ENCODE measurements at places on chromosomes 2 and 18. TPM values are rescaled to one million over a fixed set of nuclear protein-coding genes. Genes with fewer than 3 reads are reported as not detected.

- no peak for DNase-seq
These were observed 10.7 kb downstream of the CYRIA start for GRCh38 chr2:16654833-16655444.

DNA sequence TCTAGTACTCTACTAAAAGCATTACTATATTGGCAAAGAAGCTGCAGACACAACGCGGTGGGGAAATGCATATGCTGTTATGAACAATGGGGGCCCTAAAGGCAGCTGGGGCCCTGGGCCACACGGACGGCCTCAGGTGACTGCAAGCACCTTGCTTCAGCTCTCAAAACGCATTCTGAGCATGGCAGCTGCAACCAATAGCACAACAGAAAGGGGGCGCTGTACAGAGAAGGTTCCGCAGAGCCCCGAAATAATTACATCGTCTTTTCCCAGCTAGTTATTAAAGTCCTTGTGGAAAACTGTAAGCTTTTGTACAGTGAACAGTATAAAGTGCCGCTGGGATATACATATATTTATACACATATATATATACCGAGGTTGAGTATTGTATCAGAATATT lies 45.3 kb upstream of the PXDN start:
- no peak for DNase-seq

RAB17 gene
- total RNA-seq: not detected

DNA sequence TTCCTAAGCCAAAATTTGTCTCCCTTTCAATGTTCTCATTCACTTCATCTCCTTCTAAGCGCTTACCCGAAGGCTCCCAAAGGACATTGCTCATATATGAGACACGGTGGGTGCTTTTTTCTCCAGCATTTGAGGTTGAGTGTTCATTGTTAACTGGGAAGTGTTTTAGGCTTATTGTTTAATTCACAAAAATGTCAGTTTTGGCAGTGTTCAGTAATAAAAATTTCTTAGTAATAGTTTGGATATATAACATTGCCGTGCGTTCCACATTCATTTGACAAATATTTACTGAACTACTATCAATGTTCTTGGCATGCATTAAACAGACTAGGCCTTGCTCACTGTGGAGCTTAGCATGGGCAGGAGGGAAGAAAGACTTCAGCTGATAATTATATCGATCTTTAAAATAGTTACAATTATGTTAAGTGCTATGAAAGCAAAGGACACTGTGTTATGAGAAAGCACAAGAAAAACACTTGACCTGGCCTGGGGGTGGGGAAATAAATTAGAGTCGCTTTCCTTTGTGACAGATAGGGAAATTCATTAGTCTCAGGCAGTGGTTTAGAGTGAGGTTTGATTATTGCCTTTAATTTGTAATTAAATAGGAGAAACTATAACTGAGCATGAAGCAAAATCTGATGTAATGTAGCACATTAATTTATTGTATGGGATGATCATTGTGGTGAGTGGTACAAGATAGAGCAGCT lies 82.2 kb upstream of the DOCK10 start:
- DNase-seq: no peak

MEP1B gene
- 0.20 TPM for total RNA-seq

DNA sequence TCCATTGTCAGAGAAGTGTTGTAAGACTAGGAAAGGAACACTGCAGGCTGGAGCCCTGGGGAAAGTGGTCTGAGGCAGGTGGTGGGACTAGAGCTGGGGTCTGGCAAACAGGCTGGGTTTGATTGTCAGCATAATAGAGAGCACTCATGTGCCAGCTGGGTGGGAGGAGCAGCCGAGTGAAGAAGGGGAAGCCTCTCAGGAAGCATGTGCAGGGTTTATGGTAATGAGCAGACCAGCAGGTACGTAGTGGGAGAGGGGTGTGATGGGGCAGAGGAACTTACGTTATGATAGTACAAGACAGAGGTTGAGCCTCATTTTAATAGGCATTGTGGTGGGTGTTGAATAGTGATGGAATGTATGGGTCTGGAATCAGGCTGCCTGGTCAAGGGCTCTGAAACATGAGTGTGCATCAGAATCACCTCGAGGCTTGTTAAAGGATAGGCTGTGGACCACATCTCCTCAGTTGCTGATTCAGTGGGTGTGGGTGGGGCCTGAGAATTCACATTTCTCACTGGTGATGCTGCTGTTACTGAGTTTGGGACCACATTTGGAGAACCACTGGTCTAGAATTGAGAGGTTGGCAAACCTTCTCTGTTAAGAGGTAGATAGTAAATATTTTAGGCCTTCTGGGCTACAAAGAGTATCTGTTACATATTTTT lies 1.7 kb upstream of the MGAT5 start:
- DNase-seq: no peak

CELF4 gene
- not detected for total RNA-seq

AMMECR1L gene
- total RNA-seq: 18.5 TPM

DNA sequence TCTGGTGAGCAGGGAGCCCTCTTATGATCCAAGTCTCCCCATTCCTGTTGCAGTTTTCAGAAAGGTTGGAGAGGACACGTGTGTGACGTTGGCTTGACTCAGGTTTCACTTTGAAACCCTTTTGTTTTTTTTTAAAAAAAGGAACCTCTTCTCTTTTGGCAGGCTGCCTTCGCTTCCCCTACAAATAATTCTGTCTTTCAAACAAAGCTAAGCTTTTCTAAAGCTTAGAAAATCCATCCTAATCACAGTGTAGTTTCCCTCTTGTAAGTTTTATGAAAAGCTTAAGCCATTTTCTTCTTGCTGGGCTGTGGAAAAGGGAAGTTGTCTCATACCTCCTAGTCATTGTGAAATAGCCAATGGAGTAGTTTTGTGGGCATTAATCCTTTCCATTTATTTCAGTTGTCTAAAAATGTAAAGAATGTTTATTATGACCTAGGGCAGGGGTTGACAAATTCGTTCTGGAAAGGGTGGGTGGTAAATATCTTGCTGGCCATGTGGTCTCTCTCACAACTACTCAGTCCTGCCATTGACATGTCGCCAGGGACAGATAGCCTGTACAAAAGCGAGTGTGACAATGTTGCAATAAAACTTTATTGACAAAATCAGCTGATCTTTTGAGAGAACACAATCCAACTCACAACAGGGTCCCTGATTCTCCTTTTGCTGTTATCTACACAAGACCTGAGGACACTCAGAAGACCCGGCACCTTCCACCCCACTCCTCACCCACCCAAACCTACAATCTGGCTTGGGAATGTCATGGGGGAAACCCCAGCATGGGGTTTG lies 878.8 kb downstream of the RNF144A start:
- no peak for DNase-seq

CYP26B1 gene
- total RNA-seq: not detected

- no peak for DNase-seq
These were observed 100.1 kb upstream of the ASAP2 start for GRCh38 chr2:9106338-9107167.

DNA sequence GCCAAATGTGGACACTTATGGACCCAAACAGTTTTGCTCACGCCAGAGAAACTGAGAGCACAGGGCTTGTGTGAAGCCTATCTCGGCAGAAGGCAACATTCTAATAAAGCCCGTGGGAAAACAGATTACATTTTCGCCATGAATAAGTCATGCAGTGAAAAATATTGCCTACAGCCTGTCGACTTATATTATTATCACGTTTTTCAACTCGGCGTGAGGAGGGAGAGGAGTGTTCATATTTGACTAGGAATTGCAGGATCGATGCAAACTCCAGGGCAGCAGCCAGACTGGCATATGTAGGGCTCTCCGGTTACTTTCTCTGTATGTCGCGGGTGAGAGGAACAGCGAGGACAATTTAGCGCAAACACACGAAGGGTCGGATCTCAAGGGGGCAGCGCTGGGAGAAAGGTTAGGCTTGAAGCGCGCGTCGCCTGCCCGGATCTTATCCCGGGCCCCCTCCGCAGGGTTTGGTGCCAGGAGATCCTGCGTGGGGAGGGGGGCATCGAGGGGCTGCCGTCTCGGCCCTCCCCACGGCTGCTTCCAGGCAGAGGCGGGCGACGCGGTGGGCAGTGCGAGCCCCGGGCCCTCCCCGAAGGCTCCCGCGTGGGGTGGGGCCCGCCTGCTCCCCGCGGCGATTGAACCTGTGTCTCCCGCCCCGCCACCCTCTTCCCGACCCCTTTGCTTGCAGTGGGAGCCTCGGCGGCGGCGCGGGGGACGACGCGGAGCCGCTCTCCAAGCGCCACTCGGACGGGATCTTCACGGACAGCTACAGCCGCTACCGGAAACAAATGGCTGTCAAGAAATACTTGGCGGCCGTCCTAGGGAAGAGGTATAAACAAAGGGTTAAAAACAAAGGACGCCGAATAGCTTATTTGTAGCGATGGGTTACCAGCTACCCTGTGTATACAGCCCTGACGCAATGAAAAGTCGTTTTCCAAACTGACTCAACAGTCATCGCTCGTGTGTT lies 4.4 kb downstream of the ADCYAP1 start:
- no peak for DNase-seq

DNA sequence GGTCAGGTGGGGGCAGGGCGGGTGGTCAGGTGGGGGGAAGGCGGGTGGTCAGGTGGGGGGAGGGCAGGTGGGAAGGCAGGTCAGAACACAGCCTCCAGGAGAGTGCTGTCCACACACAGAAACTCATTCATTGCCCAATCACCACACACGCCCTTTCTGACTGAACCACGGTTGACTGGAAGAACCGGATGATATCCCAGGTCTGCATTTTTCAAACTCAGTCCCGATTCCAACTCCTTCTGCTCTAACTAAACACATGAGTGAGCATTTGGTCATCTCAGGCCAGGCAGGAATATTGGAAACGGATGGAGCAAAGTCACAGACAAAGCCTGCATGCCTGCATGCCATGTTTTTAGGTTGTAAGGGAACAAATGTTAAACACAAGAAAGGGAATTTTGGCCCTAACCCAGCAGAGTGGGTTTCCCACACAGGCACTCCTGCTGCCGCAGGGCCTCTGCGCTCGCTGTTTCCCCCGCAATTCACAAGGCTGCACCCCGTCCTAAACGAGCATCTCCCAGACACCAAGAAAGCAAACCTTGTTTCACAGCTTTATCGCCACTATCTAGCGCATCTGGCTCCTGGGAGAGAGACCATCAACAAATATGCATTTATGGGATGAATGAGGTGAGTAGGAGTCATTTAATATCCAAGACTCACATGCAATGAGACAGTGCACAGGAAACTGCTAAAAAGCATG lies 100.1 kb downstream of the ZNF516 start:
- DNase-seq: no peak

COL5A2 gene
- total RNA-seq: 4.6 TPM

DNA sequence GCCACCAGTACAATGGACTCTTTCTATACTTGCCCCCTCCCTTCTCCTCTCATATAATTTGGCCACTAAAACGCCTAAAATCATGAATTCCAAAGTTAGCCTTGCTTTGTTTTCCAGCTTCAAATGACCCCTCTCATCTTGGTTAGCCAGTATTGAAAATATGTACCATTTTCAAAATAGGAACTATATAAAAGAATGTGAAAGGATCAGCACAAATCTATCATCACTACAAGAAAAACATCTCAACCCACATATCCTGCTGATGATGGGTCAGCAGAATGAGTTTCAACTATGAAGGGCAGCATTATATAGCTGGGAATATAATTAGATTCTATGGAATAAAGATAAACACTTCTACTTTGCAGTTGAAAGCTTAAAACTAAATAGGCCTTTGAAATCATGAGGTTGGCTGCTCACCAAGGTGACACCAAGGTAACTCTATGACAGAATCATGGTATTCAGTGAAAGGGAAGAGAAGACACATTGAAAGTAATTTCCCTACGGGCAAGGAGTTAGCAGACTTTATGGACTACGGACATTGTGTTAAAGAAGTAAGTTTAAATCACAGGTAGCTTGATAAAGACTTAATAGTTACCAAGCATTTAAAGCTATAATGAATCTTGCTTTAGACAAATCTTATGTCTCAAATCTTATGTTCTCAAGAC lies 873.0 kb downstream of the CPS1 start:
- DNase-seq: no peak

DNA sequence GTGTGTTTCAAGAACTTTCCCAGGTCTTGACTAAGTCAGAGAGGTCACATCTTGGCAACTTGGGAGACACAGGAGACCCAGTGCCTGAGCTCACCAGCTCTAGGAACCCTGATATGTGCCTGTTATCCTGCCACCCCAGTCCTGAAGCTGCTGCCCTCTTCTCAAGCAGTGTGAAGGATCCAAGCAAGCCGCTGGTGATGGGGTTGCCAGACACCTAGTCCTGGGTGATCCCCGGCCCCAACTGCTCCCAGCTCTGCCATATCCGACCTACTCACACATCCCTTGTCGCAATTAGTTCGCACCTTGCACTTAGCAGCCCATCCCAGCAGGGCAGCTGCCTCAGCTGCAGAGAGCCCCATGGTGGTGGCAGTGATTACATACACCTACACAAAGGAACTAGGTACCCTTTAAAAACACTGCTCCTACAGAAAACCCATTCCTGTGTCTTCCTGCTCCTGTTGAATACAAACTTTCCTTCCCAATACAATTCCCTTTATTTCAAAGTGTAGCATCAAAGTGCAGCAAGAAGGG lies 247.2 kb upstream of the RAB12 start:
- DNase-seq: no peak

GRCh38 chr2:187055463-187055862 lies 206.5 kb upstream of the ZSWIM2 start:
- DNase-seq: no peak

GRCh38 chr2:202201220-202202160 lies 36.9 kb downstream of the SUMO1 start:
- DNase-seq: no peak

- no peak for DNase-seq
These were observed 62.5 kb upstream of the SMAD2 start for GRCh38 chr18:47992976-47993375.

GRCh38 chr2:42196070-42196402 lies 26.9 kb downstream of the EML4 start:
- DNase-seq: no peak

CAPN14 gene
- 0.26 TPM for total RNA-seq

SERPINB2 gene
- total RNA-seq: not detected

DNA sequence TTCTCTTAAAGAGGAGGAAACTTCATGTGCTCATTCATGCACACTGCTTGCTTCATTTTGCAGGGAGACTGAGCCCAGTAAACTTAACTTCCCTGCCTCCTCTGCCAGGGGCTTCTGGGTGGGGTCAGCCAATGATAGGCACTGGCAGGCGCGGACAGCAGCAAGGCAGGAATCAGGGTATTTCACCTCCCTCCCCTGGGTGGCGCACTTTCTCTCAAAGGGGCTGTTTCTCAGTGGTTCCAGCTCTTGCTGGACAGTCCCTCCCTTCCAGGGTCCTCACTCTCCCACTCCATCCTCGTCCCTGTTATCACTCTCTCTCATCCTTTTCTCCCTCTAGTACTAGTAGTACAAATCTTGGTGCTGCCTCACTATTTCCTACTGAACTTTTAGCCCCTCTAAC lies 320.5 kb upstream of the ZNF521 start:
- DNase-seq: no peak

GRCh38 chr2:211391189-211391567 lies 834.8 kb downstream of the CPS1 start:
- no peak for DNase-seq

GRCh38 chr2:142140434-142140845 lies 9.6 kb upstream of the LRP1B start:
- no peak for DNase-seq

RBM45 gene
- total RNA-seq: 15.8 TPM

RPRM gene
- not detected for total RNA-seq

GRCh38 chr18:55732227-55733106 lies 144.5 kb upstream of the TCF4 start:
- no peak for DNase-seq
